ENCODE measurements at places on chromosomes 2 and 18.

DNA sequence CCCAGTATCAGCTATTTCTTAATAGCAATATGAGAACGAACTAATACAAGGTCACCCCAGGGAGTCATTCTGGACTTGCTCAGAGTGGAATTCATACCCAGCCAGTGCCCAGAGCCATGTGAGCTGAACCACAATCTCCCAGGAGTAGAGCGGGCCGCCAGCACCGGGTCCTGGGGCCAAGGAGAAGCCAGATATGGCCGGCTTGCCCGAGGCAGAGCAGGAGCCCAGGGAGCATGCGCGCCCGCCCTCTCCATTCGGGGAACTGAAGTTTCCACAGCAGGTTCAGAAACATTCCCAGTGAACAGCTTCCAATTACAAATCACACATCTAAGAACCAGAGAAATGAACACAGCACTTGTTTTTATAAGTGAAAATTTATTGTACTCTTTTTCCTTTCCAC, 37.5 kb downstream of the EIPR1 start:
- no peak for DNase-seq

GRCh38 chr2:101751276-101751815, 53.8 kb downstream of the MAP4K4 start:
- DNase-seq = no peak

DNA sequence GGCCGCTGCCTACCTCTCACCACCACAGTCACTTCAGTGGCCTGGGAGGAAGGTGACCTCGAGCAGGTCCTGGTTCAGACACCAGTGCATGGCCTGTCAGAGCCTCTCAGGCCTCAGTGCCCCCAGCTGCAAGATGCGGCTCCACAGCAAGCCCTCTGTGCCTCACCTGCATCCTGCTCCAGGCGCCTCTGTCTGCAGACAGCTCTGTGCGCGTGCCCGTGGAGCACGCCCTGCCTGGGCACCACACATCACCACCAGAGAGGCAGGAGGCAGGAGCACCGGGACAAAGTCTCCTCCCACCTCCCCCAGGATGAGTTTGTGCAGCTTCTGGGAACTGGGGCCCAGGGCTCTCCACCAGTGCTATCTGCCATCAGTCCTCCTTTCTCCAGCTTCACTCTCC, 98.7 kb downstream of the TFCP2L1 start:
- no peak for DNase-seq

DNA sequence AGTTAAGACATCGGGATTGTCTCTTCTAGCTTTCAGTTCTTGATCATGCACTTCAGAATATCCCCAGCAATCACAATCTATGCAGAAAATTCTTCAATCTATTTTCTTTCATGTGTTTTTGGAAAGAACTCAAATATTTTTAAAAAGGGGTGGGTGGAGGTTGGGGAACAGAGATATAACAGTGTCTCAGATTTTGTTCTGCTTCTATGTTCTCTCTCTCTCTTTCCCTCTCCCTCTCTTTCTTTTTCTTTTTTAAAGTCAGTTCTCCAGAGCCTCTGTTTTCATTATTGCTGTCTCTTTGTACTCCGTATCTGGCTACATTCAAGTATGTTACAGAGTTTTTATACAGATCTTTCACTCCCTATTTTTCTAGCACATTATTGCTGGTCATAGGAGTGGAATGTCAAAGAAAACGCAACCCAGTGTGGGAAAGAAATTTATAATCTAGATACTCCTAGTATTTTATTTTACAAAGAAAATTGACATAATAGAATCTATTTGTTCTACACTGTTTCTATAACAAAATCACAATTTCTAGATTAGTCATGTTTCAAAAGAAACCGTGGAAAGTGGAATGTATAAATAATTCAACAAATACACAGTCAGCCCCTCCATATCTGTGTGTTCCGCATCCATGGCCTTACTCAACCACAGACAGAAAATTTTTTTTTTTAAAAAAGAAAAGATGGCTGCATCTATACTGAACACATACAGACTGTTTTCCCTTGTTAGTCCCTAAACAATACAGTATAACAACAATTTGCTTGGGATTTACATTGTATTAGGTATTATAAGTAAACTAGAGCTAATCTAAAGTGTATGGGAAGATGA, 11.2 kb upstream of the NEMP2 start:
- DNase-seq = no peak

DNA sequence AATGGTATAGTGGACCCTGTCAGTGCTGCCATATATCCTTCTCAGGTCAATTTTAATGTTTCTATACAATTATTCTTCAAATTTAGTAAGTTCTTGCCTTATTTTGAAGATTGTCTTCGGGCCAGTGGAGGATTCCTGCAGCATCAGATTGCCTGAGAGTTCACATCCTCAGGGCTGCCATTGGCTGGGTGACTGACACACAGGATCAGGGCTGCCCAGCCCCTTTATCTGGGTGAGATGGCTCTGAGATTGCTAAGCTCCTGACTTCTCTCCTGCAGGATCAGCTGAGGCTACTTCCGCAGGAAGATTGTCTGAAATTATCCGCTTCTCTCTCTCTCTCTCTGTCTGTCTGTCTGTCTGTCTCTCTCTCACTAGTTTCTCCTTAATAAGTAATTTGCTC, 567.4 kb downstream of the TSN start:
- no peak for DNase-seq

- DNase-seq = peak; percentile 63
Measured at GRCh38 chr18:67217551-67218166, 298.9 kb downstream of the DSEL start.

- DNase-seq = no peak
Measured at GRCh38 chr2:45578056-45578843, 32.8 kb downstream of the SRBD1 start.

GRCh38 chr2:168136392-168136977, 110.9 kb downstream of the STK39 start:
- no peak for DNase-seq

GRCh38 chr18:48278081-48278480, 131.1 kb downstream of the ZBTB7C start:
- no peak for DNase-seq

- DNase-seq = no peak
Measured at GRCh38 chr2:180656455-180656847, 324.0 kb upstream of the UBE2E3 start.

DNA sequence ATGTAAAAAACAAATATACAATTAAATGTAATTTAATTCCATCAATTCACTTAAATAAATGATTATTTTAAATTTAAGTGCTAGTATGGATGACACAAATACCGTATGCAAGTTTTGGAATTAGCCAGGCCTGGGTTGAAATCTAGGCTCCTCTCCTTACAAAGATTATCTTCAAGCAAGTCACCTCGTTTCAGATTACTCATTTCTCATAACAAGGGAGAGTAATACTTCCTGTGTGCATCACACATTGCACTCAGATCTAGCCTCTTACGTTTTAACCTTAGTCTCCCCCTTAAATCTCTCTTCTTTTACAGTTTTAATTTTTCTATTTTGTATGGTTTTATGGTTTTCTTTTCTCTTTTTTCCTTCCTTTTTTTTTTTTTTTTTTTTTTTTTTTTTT, 1475.9 kb upstream of the NXPH2 start:
- DNase-seq = no peak

DNA sequence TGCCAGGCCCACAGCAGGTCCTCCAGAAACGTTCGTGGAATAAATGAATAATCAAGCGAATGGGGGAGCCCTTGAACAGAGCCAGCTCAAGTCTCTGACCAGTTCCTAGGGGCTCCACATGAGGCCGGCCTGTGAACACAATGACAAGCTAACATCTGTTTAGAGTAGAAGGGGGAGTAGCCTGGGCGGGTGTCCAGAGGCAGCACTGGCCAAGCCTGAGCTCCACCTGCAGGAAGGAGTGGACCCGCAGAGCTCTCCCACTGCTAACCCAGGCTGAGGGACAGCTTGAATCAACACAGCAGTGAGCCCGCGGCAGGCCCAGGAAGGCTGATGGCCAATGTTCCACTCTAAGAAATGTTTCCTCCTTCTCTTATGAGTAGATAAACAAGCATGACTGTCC, 234.8 kb upstream of the RAB6C start:
- no peak for DNase-seq

DNA sequence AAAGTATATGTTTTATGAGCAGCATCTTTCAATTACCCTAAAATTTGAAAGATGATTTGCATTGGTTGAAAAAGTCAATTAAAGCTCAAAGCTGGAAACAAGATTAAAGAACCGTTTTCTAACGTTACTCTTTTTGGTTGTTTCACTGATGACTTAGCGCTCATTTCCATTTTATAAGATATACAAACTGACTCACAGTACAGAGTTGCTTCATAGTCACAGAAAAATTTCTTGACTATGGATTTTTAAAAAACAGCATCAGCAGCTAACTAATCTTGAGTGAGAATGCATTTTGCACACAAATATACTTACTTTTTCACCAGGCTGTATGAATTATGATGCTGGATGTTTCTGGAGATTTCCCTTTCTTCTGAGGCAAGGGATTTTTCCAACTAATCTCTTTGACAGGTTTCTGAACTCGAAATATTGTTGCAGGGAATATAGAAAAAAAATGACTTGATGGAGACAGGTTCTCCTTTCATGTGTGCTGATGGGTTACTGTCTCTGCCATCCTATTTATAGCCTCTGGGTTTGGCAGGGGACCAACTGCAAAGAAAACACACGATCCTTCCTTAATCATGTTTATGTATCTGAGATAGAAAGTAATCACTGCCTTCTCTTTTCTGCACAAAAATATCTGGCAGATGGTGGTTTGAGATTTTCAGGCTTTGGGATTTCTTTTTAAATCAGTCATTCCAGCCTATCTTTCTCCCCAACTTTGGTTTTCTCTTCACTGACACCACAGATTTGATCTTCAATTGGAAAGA, 129.4 kb upstream of the DAPL1 start:
- no peak for DNase-seq

- DNase-seq = no peak
Measured at GRCh38 chr2:120326066-120326465, 19.9 kb upstream of the INHBB start.

DNA sequence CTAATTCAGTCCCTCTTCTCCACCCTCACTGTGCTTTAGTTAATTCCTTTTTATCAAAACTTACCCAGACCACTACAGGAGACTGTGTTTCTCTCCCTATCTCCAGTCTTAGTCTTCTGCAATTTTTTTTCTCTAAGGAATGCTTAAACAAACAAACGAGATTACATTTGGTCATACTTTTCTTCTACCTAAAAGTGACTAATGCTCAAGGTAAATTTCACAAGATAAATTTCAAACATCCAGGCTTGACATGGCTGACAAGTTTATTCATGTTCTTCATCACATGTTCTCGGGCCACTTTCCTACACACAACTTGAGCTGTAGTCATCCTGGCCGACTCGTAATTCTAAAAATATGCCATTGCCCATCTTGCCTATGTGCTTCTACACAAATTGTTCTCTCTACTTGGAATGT, 23.2 kb upstream of the ACSL3 start:
- DNase-seq = no peak

DNA sequence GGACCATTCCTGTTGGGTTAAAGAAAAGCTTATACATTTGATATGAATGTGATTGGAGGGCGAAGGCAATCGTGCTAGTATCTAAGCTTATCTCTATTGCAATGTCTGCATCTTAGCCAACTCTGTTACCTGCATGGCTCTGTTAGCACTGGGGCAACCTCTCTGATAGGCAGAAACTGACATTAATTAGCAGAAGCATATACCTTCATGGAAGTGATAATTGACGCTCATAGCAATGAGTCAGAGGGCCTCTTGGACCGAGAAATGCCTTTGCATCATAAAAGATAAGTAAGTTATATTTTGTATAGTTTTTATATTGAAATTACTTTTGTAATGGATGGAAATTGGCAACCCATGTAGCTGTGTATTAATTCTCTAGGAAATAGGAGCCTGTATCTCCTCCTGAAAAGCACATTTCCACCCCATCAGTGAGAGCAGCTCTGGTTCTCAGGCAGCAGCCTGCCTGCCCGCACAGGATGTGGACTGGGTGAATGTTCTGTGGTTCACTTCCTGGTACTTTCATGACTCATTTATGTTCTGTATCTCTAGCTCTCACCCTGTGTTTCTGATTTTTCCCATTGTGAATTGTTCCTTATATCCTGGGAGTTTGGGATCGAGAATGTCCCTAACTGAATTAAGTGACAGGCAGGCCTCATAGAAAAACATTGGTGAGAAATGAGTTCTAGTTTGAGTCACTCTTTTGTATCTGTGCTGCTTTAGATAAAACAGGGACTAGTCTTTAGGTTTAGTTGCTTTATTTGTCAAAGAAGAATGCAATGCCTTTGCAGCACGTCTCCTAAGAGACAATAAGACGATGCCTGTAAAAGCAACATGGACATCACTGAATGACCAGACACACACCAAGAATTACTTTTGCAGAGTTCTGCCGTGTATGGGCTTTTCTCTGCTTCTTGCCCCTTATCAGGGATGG, 344.9 kb downstream of the DCDC2C start:
- DNase-seq = no peak

DNA sequence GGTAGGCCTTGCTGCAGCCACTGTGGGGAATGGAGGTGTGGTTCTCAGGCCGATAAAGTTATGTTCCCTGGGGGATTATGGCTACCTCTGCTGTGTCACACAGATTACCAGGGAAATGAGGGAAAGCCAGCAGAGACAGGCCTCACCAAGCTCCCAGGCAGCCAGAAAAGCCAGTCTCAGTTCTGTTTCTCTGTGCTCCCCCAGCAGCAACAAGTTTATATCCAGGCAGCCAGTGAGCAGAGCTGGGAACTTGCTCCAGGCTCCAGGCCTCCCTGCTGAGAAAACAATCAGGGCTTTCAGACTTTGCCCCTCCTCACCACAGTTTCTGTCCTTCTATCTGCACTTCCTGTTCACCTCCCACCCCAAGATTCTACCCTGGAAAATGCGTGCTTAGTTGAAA, 596.6 kb upstream of the GYPC start:
- DNase-seq = no peak

GRCh38 chr2:102892698-102893310, 131.0 kb downstream of the TMEM182 start:
- DNase-seq = no peak

- DNase-seq = no peak
Measured at GRCh38 chr2:20292984-20293383, 57.7 kb downstream of the PUM2 start.

GRCh38 chr2:221189431-221190067, 382.6 kb downstream of the EPHA4 start:
- DNase-seq = no peak

Data from posterior cingulate gyrus (tissue), 11 donors.